ENCODE measurements at places on chromosomes 3 and 15. TPM values are rescaled to one million over a fixed set of nuclear protein-coding genes. Genes with fewer than 3 reads are reported as not detected.

The SLC2A2 gene
- not detected for total RNA-seq

The INKA1 gene
- 1.3 TPM for total RNA-seq

The OR5K2 gene
- total RNA-seq = not detected

The ENTPD3 gene
- not detected for total RNA-seq

The PLA2G4F gene
- not detected for total RNA-seq

The ISL2 gene
- total RNA-seq = 1.3 TPM

Data from activated T-helper 1 cell treated with anti-CD3 and anti-CD28 coated beads, Interleukin-12 subunit alpha, Interleukin-12 subunit beta, Interleukin-2, Interleukin-4 antibody, amounts not matched to agents 30 ng/mL and 10 ng/mL and 1 ng/mL, durations not matched to agents 14 hours and 24 hours and 36 hours (primary cell).